Skin of body (tissue), 3 donors: ENCODE measurements at places on chromosomes 4 and X. TPM values are rescaled to one million over a fixed set of nuclear protein-coding genes. Genes with fewer than 3 reads are reported as not detected.

Gene MAGEB10
- total RNA-seq = not detected

Gene EDA
- 7.6 TPM for total RNA-seq

Gene ATOH1
- 0.30 TPM for total RNA-seq

Gene RAB9B
- 4.8 TPM for total RNA-seq

Gene F8A3
- total RNA-seq = 1.7 TPM

Gene PRSS12
- 13.1 TPM for total RNA-seq

Gene BGN
- total RNA-seq = 28.1 TPM

Gene NLGN4X
- 4.3 TPM for total RNA-seq

Gene OTUD6A
- total RNA-seq = not detected

Gene HSPA4L
- total RNA-seq = 8.8 TPM

Gene FRMPD3
- 0.20 TPM for total RNA-seq

Gene POF1B
- 45.3 TPM for total RNA-seq

Gene MAGEA9B
- not detected for total RNA-seq

Gene MTTP
- total RNA-seq = 0.30 TPM

Gene TBC1D19
- total RNA-seq = 29.8 TPM

Gene VCX
- total RNA-seq = not detected

Gene PDE6B
- total RNA-seq = 5.5 TPM

Gene ZNF41
- total RNA-seq = 8.1 TPM

Gene ADAM29
- not detected for total RNA-seq

Gene MAGEC1
- total RNA-seq = not detected

Gene SLIT2
- 40.4 TPM for total RNA-seq

Gene MAP9
- total RNA-seq = 7.1 TPM

Gene GABRG1
- total RNA-seq = under 0.01 TPM

Gene DCHS2
- total RNA-seq = 17.7 TPM

Gene NPY1R
- 5.6 TPM for total RNA-seq

Gene GYPB
- total RNA-seq = 31.0 TPM

Gene RNF4
- 44.1 TPM for total RNA-seq

Gene PGAM4
- not detected for total RNA-seq

Gene ZNF157
- 0.49 TPM for total RNA-seq

Gene PAGE1
- total RNA-seq = not detected

Gene SPANXN3
- not detected for total RNA-seq

Gene BCORL1
- total RNA-seq = 5.1 TPM

Gene SPANXB1
- not detected for total RNA-seq
